Inflammatory macrophage (primary cell): ENCODE measurements at places on chromosomes 12 and 14.
A peak's percentile ranks its signal among the peaks of the same experiment; 100 is the strongest.

DNA sequence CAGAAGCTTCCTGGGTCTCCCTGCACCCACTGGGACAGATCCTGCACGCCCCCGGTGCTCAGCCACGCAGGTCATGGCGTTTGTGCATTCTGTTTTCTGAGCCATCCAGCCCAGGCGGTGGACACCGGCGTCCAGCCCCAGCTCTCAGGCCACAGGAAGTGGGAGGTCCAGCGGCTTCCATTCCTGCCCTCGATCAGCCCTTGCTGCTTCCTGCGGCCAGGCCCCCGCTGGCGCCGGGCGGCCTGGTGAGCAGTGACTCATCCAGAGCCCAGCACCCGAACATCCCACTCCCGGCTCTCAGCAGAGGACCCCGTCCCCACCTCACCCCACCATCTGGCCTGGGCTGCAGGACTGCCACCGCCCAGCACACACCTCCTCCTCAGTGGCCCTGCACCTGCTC lies 18.0 kb upstream of the NUDT14 start:
- DNase-seq = no peak

DNA sequence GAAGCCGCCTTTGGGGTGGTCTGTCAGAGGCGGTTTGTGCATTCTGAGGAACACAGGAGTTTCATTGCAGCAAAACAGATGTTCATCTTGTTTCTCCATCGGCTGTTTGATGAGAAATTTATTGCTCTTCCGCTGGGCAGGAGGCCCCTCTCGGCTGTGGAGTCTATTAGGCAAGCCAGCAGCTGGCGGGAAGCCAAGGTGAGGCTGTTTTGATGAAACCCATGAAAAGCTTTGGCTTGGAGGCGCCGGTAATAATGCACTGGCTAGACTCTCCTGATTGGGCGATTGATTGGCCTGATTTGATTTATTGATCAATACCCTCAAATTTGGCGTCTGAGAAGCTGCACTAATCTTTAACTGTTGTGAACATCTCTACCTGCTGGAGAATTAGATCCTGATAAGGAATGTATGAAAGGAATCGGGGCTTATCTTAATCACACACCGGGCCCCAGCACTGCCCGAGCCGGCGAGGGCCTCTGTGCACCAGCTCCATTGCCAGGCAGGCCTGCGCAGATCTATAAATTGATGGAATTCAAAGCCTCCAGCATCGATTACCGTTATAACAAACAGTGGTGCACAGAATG lies 187.7 kb downstream of the PHETA1 start:
- peak; percentile 68 for DNase-seq

GRCh38 chr12:49671031-49671765 lies 36.0 kb downstream of the FMNL3 start:
- DNase-seq = peak; percentile 48

- no peak for DNase-seq
These were observed 380.0 kb downstream of the DIO2 start for GRCh38 chr14:79831195-79831892.

GRCh38 chr14:50260511-50260910 lies 29.1 kb upstream of the SOS2 start:
- DNase-seq = peak; percentile 44

DNA sequence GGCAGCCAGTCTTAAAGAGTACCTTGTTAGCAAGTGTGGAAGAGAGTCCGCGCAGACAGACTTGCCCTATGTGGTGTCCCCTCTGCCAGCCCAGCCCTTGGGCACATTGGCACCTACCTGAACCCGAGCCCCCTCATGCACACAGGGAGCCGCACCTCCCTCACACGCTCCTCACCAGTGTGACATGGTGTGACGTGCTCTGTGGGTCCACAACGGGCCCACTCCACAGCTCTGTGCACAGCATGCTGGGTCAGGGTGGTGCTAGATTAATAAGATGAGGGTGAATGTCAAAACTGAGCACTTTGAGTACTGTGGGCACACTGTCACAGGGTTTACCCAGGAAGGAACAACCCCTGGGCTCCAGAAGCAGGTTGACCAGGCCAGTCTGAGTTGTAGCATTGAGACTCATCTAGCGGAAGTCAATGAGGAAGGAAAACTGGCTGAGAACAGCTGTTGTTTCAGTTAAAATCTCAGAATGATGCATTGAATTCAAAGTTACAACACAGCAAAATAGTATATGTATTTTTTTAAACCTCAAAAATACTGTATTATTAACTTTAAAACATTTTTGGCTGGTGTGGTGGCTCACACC lies 53.4 kb upstream of the AMN start:
- DNase-seq = peak; percentile 17

DNA sequence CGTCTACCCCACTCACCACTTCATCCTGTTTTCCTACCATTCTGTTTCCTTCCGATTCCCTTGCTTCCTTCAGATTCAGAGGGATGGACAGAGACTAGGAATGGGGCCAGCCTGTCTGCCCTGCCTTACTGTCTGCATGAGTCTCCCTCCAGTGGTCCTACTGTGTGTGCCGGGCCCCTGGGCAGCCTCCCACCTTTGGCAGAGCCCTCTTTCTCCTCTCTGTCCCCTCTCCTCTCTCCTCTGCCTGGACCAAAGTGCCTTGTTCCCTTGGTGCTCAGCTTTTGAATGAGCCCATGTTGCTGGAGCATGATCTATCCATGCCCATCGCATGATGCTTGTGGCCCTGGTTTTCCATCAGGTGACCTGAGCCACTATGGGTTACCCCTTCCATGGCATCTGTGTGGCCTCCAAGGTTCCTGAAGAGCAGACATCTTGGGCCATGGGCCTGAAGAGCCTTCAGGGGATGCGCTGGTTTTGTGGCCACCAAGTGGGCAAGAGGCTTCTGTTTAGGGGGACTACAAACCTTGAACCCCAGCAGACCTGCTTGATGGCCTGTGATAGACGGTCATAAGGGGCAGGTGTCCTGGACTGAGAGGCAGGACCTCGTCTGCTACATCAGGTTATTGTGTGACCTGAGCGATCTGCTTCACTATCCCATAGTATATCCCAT lies 54.2 kb upstream of the BCL11B start:
- DNase-seq = no peak

- no peak for DNase-seq
These were observed 11.8 kb downstream of the GPR65 start for GRCh38 chr14:88016768-88017167.

DNA sequence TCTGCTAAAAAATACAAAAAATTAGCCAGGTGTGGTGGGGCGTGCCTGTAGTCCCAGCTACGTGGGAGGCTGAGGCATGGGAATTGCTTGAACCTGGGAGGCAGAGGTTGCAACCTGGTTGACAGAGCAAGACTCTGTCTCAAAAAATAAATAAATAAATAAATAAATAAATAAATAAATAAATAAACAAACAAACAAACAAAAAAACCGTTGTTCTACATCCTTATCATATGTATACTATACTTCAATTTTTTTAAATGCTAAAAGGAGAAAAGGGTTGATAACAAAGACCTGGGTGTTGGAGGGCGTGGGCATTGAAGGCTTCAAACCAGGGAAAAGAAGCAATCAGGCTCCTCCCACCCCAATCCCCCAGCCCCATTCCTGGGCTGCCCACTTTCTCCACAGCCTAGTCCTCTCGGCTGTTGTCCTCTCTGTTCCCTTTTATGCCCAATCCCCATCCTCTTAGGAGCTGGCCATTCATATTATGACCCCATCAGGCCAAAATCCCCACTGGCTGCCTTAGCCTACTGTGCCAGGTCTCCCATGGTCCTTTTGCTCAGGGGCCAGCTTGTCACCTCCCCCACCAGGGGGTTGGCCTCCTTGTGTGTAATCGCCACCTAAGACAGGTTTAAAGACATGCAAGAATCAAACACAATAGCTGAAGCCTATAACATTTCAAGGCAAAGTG lies 30.2 kb downstream of the CLMN start:
- no peak for DNase-seq

- peak; percentile 92 for DNase-seq
These were observed 17.7 kb downstream of the RIN3 start for GRCh38 chr14:92531106-92531873.

DNA sequence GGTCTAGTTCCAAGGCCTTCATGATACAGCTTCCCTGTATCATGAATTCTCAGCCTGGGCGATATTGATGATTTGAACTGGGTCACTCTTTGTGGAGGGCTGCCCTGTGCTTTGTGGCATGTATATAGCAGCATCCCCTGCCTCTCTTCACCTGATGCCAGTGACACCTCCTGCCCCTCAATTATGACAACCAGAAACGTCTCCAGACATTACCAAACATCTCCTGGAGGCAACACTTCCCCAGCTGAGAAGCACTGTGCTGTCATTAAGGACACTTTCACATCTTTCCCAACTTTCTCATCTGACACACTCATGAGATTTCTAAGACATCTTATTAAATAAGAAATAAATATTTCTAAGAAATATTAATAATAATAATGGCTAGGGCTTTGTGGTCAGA lies 315.3 kb downstream of the BCL11B start:
- DNase-seq = peak; percentile 48

DNA sequence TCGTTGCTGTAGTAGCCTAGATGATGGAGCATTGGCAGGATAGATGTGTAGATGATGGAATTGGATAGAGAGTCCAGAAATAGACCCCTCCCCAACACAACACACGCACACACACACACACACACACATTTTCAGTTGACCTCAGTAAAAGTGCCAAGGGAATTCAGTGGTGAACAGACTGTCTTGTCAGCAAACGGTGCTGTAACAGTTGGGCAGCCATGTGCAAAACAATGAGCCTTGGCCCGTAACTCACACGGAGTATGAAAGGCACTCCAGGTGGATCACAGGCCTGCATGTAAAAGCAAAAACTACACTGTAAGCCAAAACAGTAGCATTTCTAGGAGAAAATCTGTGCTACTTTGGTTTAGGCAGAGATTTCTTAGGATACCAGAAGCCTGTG lies 87.8 kb downstream of the DDX51 start:
- no peak for DNase-seq

DNA sequence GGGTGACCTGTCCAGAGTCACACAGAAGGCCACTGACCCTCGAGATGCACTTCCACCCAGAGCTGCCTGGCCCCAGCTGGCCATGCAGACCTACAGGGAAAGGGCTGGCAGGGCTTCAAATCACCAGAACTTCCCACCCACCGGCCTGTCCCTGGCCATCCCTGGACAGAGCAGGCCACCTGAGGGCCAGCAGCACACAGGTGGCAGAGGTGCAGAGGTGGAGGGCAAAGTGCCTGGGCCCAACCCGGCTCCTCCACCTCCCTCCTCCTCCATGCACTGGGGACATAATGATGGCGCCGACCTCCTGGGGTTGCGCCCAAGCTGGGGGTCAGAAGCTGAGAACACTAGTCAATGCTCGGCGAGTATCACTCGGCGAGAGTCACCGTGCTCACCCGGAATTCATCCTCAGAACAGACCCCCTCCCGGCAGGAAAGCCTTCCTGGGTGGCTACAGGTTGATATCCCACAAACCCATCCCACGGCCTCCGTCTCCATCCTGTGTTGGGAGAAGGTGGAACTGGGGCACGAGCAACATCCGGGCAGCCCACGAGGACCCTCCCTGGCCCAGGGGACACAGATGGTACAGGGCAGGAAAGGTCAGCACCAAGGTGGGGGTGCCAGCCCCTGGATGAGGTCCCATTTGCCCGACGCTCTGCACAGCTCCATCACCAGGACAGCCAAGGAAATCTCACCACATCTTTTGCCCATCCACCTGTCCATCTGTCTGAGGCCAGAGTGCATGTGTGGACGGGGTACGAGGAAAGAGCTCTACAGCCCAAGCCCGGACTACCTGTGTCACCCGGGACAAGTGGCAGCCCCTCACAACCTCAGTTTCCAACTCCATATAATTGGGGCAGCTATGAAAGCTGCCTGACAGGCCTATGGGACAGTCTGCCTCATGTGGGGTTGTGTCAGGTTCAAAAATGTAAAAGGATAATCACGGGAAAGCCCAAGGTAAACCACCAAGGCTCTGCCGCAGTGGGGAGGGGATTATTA lies 10.8 kb downstream of the BEGAIN start:
- DNase-seq = no peak

DNA sequence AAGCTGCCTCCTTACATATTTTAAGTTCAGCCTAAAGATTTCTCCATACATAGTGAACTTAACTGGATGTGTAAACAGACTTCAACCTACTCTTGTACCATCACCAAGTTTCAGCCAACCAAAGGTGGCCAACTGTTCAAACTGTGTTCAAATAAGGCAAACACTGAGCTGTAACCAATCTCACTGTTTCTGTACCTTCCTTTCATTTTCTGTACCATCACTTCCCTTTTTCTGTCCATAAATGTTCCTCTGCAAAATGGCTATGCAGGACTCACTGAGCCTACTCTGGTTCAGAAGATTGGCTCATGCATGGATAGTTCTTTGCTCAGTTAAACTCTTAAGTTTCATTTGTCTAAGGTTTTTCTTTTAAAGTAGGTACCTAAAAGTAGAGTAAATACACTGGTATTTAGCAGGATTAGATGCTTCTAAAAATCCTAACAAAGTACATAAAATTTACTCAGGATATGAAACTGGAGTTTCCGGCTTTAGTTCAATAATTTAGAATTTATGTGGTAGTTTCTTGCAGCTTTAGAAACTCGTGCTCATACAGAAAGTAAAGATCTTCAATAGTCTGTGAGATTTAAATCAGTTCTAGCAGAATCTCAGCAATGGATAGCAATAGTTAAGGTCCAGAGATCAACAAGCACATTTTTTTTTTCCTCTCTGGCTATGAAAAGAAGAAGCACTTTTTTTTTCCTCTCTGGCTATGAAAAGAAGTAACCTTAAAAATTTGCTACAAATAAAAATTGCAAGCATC lies 282.0 kb upstream of the PPFIA2 start:
- peak; percentile 22 for DNase-seq

- no peak for DNase-seq
These were observed 20.2 kb downstream of the ATXN2 start for GRCh38 chr12:111578971-111579340.

DNA sequence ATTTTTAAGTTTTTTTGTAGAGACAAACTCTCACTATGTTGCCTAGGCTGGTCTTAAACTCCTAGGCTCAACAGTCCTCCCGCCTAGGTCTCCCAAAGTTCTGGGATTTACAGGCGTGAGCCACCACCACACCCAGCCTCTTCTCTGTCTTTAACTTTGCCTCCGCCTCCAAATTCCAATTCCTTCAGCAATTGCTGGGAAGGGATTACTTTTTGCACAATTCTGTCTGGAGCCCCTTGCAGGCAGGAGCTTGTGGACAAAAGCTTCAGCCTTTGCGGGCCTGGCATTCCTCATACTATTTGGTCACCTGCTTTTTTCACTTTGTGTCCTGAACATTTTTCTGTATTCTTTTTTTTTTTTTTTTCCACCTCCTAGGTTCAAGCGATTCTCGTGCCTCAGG lies 26.0 kb downstream of the SH2B3 start:
- DNase-seq = no peak

- DNase-seq = no peak
These were observed 182.8 kb downstream of the SLC5A8 start for GRCh38 chr12:101027200-101027599.

DNA sequence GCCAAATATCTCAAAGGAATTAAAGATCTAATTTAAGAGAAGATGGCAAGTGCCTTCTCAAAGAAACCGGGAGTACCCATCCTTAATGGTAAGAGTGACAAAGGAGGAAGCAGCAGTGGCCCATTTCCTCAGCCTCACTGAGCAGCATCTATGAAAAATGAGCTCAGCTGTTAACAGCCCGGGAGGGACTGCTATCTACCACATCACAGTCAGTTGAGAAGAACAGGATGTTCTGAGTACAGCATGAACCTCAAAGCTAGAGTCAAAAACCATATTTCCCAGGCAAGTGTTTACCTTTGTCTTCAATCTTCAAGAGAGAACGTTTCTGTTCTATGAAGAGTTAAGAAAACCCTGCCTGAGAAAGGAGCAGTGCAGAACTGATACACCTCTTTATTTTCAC lies 115.0 kb downstream of the BTG1 start:
- peak; percentile 59 for DNase-seq

- DNase-seq = no peak
These were observed 153.0 kb upstream of the DIO2 start for GRCh38 chr14:80364274-80364673.
